ENCODE measurements at places on chromosomes 6 and 20. TPM values are rescaled to one million over a fixed set of nuclear protein-coding genes. Genes with fewer than 3 reads are reported as not detected.
A peak's percentile ranks its signal among the peaks of the same experiment; 100 is the strongest.

SAMD5 gene
- 0.35 TPM for total RNA-seq

DNA sequence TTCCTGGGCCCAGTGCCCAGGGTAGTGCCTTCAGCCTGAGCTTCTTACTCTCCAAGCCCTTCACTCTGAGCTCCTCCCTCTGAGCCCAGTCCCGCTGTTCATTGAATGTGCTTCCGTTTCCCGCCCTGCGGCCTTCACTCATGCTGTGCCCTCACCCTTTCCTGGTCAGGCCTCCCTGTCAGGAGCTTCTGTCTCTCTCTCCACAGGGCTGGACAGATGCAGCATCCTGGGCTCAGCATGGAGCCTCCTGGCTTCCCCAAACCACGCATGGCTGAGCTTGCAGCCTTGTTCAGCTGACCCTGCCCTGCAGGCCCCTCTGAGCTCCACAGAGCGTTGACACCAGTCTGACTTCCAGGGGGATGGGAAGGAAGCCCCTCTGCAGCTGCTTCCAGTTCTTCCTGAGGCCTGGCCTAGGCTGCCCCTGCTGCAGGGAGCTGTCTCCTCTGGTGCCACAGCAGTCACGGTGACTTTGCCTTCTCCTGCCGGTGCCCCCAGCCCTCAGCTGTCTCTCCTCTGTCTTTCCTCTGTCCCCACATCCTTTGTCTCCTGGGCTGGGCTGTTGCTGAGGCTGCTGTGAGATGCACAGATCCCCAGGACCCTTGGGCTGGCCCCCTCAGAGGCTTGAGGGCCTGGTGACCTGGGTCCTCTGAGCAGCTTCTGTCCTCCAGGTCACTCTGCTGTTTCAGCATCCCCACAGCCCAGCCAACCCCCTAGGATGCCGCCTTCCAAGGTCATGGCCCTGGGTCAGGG, 7.9 kb upstream of the MYT1 start:
- no peak for DNase-seq
- peaks cover 46% of the 10 kb centered on the region for H3K27me3 ChIP-seq
- H3K27ac ChIP-seq, result no peak overlapping the region
- H3K36me3 ChIP-seq, result no peaks in the 10 kb centered on the region

GABRR1 gene
- total RNA-seq, result not detected

GRCh38 chr20:46330072-46330763, 21.9 kb upstream of the CDH22 start:
- no peaks in the 10 kb centered on the region for H3K36me3 ChIP-seq
- DNase-seq, result no peak
- H3K27me3 ChIP-seq, result peaks cover 16% of the 10 kb centered on the region
- H3K4me3 ChIP-seq, result no peak overlapping the region
- H3K4me1 ChIP-seq, result no peaks in the 10 kb centered on the region

DNA sequence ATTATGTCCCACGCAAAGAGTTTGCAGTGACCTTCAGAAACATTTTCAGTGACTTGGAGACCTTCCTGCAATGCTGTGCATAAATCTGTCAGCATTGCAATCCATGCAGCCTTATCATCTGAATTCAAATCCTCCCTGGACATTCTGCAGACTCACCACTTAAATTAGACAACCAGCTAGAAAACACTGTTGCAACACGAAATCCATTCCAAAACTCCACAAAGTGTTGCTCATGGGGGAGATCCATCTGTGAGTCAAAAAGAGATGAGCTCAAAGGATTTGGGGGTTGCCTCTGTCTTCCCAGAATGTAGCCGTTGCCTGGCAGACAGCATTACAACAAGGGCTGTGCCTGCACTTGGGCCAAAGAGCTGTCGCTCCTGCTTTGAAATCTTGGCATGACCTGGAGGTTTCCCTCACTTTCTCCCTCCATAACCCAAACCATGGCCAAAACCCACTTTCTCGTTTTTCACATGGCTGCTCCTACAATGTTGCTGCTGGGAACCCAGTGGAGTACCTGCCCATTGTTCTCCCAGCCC, 163.5 kb upstream of the CDYL start:
- peak overlapping the region; percentile 1 for H3K27ac ChIP-seq
- H3K4me3 ChIP-seq, result no peak overlapping the region
- no peak for DNase-seq
- no peaks in the 10 kb centered on the region for H3K36me3 ChIP-seq
- no peaks in the 10 kb centered on the region for H3K4me1 ChIP-seq
- no peaks in the 10 kb centered on the region for H3K27me3 ChIP-seq

- H3K4me1 ChIP-seq, result no peaks in the 10 kb centered on the region
- DNase-seq, result no peak
- no peak overlapping the region for H3K4me3 ChIP-seq
- H3K36me3 ChIP-seq, result no peaks in the 10 kb centered on the region
Measured at GRCh38 chr6:56927538-56928453, 27.1 kb upstream of the BEND6 start.

- no peaks in the 10 kb centered on the region for H3K4me1 ChIP-seq
- no peaks in the 10 kb centered on the region for H3K27me3 ChIP-seq
- DNase-seq, result no peak
- H3K4me3 ChIP-seq, result no peak overlapping the region
Measured at GRCh38 chr6:133441491-133441890, 200.3 kb downstream of the EYA4 start.

DNA sequence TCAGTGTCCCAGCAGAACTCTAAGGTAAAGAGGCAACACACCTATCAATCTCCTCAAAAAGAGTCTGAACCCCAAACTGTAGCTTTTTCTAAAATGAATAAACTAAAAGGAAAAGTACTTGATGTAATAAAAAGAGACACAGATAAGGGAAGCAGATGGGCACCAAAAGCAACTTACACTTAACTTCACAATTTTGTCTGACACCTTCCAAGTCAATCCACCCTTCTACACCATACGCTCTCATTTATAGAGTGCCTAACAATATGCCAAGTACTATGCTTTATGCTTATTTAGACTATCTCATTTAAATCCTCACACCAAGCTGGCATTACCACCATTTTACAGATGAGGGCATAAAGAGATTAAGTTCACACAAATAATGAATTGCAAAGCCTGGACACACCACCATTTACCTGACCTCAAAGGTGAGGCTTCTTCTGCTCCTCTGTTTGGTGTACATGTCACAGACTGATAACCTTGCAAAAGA, 90.6 kb upstream of the DST start:
- no peaks in the 10 kb centered on the region for H3K27me3 ChIP-seq
- H3K27ac ChIP-seq, result no peak overlapping the region
- DNase-seq, result no peak
- no peaks in the 10 kb centered on the region for H3K36me3 ChIP-seq

SLC32A1 gene
- total RNA-seq, result not detected

- H3K4me3 ChIP-seq, result no peak overlapping the region
- H3K36me3 ChIP-seq, result no peaks in the 10 kb centered on the region
- H3K27me3 ChIP-seq, result no peaks in the 10 kb centered on the region
- DNase-seq, result no peak
Measured at GRCh38 chr20:57251344-57251743, 15.1 kb downstream of the BMP7 start.

IP6K3 gene
- total RNA-seq, result 56.1 TPM

- H3K27ac ChIP-seq, result no peak overlapping the region
- H3K4me3 ChIP-seq, result peak overlapping the region; percentile 80
- no peaks in the 10 kb centered on the region for H3K36me3 ChIP-seq
Measured at GRCh38 chr20:31870726-31871617, 538 bp downstream of the TTLL9 start.

TNFRSF21 gene
- total RNA-seq, result 3.7 TPM

DNA sequence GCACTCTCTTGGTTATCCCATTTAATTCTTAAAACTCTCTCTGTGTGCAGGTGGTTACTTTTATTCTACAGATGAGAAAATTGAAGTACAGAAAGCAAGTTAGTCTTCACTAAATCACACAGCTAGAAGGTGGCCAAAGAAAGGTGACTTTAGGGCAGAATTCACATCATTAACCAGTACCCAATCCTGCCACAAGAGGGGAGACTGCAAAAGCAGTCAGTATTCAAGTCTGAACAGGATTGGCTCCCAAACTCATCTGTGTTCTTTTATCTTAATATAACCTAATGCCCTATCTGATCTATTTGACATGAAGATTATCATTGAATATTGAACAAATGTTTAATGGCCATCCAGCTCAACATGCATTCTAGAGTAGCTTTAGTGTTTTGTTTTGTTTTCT, 225.3 kb upstream of the FAM83B start:
- no peak overlapping the region for H3K4me3 ChIP-seq
- H3K27me3 ChIP-seq, result no peaks in the 10 kb centered on the region
- DNase-seq, result no peak
- H3K36me3 ChIP-seq, result no peaks in the 10 kb centered on the region
- H3K4me1 ChIP-seq, result no peaks in the 10 kb centered on the region
- no peak overlapping the region for H3K27ac ChIP-seq

- peak overlapping the region; percentile 44 for H3K27ac ChIP-seq
- no peaks in the 10 kb centered on the region for H3K36me3 ChIP-seq
- no peak for DNase-seq
- H3K4me1 ChIP-seq, result peaks cover 20% of the 10 kb centered on the region
Measured at GRCh38 chr6:113597231-113597583, 259.9 kb upstream of the MARCKS start.

- H3K4me3 ChIP-seq, result no peak overlapping the region
- H3K36me3 ChIP-seq, result peaks cover 4% of the 10 kb centered on the region
- H3K27me3 ChIP-seq, result no peaks in the 10 kb centered on the region
- H3K27ac ChIP-seq, result no peak overlapping the region
- H3K4me1 ChIP-seq, result no peaks in the 10 kb centered on the region
Measured at GRCh38 chr20:35515949-35516645, 13.4 kb downstream of the C20orf173 start.

- H3K4me1 ChIP-seq, result no peaks in the 10 kb centered on the region
- H3K36me3 ChIP-seq, result no peaks in the 10 kb centered on the region
- no peak overlapping the region for H3K4me3 ChIP-seq
Measured at GRCh38 chr20:8175741-8176675, 43.9 kb downstream of the PLCB1 start.

GRCh38 chr6:40587240-40588069, at the start of gene LRFN2:
TSS of gene LRFN2 (minus strand) at chr6:40587364.
- peaks cover 10% of the 10 kb centered on the region for H3K4me1 ChIP-seq
- H3K4me3 ChIP-seq, result peak within 1 kb of the TSS; percentile 15
- H3K27me3 ChIP-seq, result peaks cover 14% of the 10 kb centered on the region
- no peak within 1 kb of the TSS for H3K27ac ChIP-seq
- H3K36me3 ChIP-seq, result no peaks in the 10 kb centered on the region

GRCh38 chr6:37806213-37806612, 13.3 kb upstream of the ZFAND3 start:
- H3K4me1 ChIP-seq, result peaks cover 7% of the 10 kb centered on the region
- no peak overlapping the region for H3K4me3 ChIP-seq
- no peak overlapping the region for H3K27ac ChIP-seq
- H3K27me3 ChIP-seq, result no peaks in the 10 kb centered on the region
- H3K36me3 ChIP-seq, result no peaks in the 10 kb centered on the region
- no peak for DNase-seq

GNRH2 gene
- not detected for total RNA-seq

KCNK15 gene
- 2.2 TPM for total RNA-seq

- H3K27ac ChIP-seq, result no peak overlapping the region
- no peak for DNase-seq
- H3K27me3 ChIP-seq, result peaks cover 6% of the 10 kb centered on the region
- H3K4me3 ChIP-seq, result no peak overlapping the region
- H3K4me1 ChIP-seq, result peaks cover 28% of the 10 kb centered on the region
Measured at GRCh38 chr20:63837479-63837878, 6.4 kb upstream of the ZBTB46 start.

- H3K4me1 ChIP-seq, result no peaks in the 10 kb centered on the region
- no peak for DNase-seq
- H3K4me3 ChIP-seq, result no peak overlapping the region
- H3K36me3 ChIP-seq, result no peaks in the 10 kb centered on the region
- no peak overlapping the region for H3K27ac ChIP-seq
Measured at GRCh38 chr20:15818651-15819071, 754.6 kb downstream of the KIF16B start.

DNA sequence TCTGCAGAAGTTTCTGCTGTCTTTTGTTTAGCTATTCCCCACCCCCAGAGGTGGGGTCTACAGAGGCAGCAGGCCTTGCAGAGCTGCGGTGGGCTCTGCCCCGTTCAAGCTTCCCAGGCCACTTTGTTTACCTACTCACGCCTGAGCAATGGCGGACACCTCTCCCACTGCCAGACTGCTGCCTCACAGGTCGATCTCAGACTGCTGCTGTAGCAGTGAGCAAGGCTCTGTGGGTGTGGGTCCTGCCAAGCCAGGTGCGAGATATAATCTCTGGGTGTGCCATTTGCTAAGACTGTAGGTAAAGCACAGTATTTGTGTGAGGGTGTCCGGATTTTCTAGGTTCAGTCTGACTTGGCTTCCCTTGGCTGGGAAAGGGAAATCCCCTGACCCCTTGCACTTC, 23.6 kb upstream of the ZNF337 start:
- no peak for DNase-seq
- H3K27me3 ChIP-seq, result no peaks in the 10 kb centered on the region
- H3K4me3 ChIP-seq, result no peak overlapping the region
- H3K27ac ChIP-seq, result no peak overlapping the region
- no peaks in the 10 kb centered on the region for H3K36me3 ChIP-seq

FKBP1A gene
- 107 TPM for total RNA-seq

DNA sequence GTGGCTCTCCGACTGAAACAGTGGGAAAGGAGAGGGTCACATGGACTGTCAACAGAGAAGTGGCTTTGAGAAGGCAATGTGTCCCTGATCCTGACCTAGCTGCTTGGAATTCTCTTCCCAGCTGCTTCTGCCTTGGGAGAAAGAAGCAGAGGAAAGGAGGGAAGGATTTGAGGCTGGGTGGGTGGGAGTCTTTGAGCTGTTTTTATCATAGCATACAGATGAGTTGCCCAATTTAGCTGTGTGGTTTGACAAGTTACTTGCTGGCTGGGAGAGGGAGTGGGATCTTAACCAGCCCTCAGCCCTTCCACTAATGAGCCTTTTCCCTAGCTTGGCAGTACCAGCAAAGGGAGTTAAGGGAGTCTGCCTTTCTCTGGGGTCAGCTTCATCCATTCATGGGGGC, 51.1 kb upstream of the MYL9 start:
- H3K27me3 ChIP-seq, result no peaks in the 10 kb centered on the region
- no peak for DNase-seq
- no peaks in the 10 kb centered on the region for H3K36me3 ChIP-seq
- no peak overlapping the region for H3K4me3 ChIP-seq
- H3K4me1 ChIP-seq, result peaks cover 38% of the 10 kb centered on the region

DNA sequence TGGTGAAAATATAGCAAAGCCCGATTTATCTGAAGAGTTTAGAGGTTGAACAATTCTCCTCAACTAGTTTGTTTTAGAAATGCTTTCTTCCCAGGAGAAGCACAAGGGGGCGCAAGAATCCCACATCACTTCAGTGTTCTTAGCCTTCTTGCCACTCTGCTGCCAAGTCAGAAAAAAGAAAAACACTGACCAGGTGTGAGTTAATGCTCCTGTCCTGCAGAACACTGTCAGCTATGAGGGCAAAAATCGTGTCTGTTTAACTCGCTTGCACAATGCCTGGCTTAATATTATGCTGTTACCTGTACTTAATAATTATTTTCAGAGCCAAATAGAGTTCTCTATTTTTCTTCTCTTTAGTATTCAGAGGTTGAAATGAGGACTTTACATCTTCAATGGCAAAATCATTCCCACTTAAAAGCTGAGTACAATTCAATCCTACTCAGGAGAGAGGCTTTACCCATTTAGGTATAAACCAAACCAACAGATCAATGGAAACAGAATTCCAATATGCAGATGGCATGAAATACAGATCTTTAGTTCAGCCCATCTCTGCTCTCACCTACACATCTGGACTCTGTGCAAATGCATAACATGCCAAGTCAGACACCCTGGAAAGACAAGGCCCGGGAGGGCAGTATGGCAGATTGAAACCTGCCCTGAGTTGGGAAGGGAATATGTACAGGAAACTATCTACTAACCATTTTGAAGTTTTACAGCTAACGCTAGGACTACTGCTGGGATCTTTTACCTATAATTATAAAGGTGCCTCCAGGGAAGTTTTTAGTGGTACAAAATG, 71.4 kb upstream of the TULP1 start:
- H3K4me1 ChIP-seq, result peaks cover 14% of the 10 kb centered on the region
- no peaks in the 10 kb centered on the region for H3K27me3 ChIP-seq
- H3K27ac ChIP-seq, result peak overlapping the region; percentile 29
- H3K36me3 ChIP-seq, result no peaks in the 10 kb centered on the region
- H3K4me3 ChIP-seq, result no peak overlapping the region

AVP gene
- not detected for total RNA-seq
